Activated CD4-positive, alpha-beta T cell treated with anti-CD3 and anti-CD28 coated beads, Interleukin-2, amount 50 U/mL, for 24 hours (primary cell): ENCODE measurements at places on chromosomes 4 and X.

DNA sequence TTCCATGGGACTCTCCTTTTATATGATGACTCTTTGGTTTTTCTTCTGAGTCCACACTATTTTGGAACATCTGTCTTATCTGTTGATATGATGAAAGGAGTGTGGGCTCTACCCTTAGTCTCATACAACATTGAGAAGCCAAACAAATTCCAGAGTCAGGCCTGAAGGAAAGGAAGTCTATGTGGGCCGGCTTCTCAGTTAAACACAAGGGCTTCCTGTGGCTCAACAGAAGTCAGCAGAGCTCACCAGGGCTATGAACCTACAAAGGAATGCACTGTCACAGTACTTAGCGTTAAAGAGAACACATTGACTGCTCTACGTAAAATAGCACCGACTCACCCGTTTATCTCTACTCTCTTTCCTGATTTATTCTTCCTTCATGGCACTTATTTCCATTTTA lies 641.0 kb upstream of the FRG1 start:
- no peak for DNase-seq

- DNase-seq, result no peak
These were observed 523.4 kb downstream of the ADGRL3 start for GRCh38 chr4:61723492-61723891.

GRCh38 chrX:2707334-2707760 lies 16.3 kb downstream of the CD99 start:
- peak; percentile 40 for DNase-seq

- DNase-seq, result peak; percentile 74
These were observed 882 bp upstream of the CXCR3 start for GRCh38 chrX:71619193-71619592.

DNA sequence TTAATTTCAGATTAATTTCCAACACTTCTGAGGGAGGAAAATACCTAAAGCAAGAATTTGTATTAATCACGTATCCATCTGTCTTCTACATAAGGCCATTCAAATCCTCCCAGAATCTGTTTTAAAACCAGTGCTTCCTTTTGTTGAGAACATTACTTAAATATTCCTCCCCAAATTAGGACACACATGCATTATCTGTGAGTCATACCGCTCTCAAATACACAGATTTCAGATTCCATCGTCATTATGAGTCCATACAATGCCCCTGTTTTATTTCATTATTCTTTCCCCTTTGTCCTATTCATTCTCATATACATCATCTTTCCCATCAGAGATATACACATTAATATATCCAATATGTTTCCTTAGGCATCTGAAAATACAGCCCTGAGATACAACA lies 57.3 kb upstream of the PRSS12 start:
- no peak for DNase-seq

DNA sequence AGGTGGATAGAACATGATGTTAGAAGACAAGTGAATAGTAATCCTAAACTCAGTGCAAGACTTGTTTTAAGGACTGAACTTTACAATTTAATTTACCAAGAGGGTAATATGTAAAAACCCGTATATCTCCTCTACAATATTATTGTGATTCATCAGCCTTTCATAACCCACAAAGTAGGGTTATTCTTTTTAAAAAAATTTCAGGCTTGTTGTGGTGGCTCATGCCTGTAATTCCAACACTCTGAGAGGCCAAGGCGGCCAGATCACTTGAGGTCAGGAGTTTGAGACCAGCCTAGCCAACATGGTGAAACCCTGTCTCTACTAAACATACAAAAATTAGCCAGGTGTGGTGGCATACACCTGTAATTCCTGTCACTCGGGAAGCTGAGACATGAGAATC lies 7.2 kb downstream of the IBSP start:
- no peak for DNase-seq

GRCh38 chr4:142850478-142850877 lies 4.4 kb upstream of the INPP4B start:
- DNase-seq, result no peak

- no peak for DNase-seq
These were observed 192.0 kb upstream of the ANK2 start for GRCh38 chr4:112857461-112857860.

- no peak for DNase-seq
These were observed 1310.7 kb upstream of the TENM3 start for GRCh38 chr4:180932370-180933001.

DNA sequence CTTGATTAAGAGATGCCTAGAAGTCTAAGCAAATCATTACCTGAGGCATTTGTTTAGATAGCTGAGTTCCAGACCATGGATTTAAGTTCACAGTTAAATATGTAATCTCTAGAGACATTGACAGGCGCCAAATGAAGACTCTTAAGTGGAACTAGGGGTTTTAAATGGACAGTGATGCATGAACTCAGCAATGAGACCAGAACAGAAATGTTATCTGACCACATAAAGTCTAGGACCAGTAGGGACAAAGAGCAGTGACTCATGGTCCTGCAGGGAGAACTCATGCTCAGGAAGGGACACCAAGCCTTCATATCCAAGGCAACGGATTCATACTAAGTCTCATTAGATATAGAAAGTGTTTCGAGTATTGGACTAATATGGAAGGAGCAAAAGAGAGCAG lies 152.3 kb downstream of the PPARGC1A start:
- DNase-seq, result no peak

GRCh38 chr4:88018466-88018865 lies 11.0 kb downstream of the PKD2 start:
- DNase-seq, result no peak

DNA sequence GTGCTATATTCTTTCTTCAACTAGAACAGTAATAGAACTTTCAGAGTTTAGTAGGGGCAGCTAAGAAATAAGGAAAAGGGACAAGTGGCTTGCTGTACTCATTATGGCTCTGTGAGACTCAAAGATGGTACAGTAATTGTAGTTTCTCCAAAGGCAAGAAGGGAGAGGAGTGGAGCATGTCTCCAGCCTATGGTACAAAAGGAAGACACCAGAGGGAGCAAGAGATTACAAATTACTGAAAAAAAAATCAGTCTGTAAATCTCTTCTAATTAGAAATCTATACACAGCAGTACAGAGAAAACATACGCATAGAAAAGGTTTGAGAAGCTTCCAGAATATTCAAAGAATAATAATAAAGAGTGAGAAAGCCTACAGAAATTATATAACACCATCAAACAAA lies 61.4 kb downstream of the KLHL4 start:
- no peak for DNase-seq

- DNase-seq, result no peak
These were observed 1599.7 kb downstream of the ARAP2 start for GRCh38 chr4:34644579-34645115.

DNA sequence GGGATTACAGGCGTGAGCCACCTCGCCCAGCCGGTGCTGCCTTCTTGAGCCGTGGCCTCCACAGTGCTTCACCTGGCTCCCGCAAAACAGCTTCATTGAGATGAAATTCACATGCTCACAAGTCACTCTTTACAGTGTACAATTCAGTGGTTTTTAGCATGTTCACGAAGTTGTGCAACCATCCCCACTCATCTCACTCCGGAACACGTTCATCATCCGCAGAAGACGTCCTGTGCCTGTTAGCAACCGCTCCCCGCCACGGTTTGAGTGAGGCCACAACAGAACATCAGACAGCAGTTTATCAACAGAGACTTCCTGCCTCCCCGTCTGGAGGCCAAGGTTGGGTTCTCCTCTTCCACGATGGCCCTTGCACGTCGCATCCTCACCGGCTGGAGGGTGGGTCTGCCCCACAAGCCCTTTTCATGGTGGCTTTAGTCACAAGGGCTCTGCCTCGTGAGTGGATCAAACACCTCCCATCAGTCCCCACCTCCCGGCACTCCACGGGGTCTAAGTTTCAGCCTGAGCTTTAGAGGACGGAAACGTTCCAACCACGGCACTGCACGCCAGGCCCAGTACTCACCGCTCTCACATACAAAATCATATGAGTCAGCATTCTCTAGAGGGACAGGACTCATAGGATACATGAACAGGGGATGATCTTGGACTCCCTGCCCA lies 29.6 kb upstream of the SPON2 start:
- peak; percentile 52 for DNase-seq

DNA sequence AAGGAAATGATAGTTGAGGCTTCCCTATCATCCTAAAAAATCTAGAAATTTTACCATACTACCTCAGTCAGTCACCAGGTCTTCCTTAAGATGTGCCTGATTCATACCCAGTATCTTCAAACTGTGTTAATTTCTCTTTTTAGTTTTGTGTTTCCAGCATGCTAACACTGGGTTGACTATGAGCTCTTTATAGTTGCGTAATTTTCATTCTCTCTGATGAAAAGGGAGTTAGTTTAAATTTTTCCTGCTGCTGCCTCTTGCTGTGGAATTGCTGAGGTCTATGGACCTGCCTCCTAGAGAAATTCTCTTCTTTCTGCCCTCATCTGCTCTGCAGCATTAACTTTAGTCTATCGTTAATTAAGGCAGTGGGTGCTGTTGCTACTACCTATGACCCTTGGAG lies 66.6 kb downstream of the BANK1 start:
- no peak for DNase-seq

DNA sequence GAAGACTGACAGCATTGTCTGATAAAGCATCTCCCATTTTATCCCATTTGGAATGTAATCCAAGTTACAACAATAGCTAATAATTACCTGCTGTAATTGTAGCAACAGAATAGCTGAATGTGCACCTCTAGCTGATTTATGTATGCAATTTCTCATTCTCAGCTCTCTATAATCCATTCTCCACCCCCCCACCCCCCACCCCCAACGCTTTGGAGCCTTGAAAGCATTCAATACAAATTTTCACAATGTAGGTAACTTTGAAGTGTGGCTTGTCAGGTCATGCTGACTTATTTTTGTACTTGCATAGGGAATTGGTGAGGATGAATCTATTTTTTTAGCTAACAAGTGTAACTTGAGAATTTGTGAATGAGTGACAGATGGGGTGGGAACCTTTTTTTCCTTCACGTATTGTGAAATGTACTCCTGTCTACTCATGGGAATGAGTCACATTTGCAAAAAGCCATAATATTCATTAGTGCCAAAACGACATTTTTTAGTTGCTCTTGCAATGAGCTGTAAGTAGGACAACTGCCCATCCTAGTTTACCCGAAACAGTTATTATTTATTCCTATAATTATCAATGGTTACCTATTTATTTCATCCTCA lies 159.3 kb downstream of the PALLD start:
- no peak for DNase-seq
